ENCODE measurements at places on chromosomes 16 and 17.
A peak's percentile ranks its signal among the peaks of the same experiment; 100 is the strongest.

DNA sequence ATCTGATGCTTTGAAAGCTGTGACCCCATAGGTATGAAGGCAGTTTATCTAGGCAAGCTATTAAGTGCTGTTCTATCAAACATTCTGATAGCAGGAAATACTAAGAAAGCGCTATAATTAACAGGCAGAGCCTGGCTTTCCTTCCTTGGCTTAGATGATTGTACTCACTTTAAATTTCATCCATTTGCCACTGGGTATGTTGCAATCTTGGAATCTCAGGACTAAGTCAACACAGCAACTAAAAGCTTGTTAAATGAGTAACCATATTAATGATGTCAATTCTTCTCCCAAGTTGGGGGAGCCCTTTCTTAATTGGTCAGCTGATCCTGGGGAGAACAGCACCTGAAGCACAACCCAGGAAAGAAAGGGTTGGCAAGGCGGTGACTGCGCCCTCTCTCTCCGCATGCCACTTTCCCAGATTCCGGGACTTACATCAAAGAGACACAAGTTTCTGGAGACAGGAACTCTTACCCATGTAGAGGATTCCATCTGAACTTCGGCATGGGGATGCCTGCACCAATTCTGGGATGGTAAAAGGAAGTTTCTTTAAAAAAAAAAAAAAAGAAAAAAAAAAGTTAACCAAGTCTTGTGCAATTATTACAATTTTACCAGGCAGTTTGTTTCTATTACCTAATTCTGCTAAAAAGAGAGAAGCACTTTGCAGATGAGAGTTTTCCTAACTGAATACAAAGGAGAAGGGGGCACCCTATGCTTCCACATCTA, 54.4 kb upstream of the ICAM2 start:
- no peak for DNase-seq

DNA sequence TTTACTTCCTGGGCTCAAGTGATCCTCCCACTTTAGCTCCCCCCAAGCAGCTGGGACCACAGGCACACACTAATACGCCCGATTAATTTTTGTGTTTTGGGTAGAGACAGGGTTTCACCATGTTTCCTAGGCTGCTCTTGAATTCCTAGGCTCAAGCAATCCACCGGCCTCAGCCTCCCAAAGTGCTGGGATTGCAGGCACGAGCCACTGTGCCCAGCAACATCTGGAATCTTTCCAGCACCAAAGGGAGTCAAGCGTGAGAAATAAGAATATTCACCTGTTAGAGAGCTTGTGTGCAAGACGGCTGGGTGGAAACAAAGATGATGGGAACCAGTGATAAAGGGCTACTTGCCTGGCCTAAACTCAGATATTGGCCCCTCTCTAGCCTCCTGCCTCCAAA, 14.2 kb upstream of the ALOX12B start:
- DNase-seq, result no peak

- no peak for DNase-seq
Measured at GRCh38 chr17:79557276-79558090, 53.4 kb downstream of the RBFOX3 start.

GRCh38 chr17:28717578-28718332, at the start of gene RAB34:
Gene RAB34, minus strand, starts transcription at chr17:28717868. Its CDS starts 602 bp downstream, at chr17:28717266.
- peak; percentile 20 for DNase-seq
